Activated naive CD4-positive, alpha-beta T cell treated with Interleukin-2 at 50 U/mL for 16 hours (primary cell): ENCODE measurements at places on chromosomes 6 and 20.

DNA sequence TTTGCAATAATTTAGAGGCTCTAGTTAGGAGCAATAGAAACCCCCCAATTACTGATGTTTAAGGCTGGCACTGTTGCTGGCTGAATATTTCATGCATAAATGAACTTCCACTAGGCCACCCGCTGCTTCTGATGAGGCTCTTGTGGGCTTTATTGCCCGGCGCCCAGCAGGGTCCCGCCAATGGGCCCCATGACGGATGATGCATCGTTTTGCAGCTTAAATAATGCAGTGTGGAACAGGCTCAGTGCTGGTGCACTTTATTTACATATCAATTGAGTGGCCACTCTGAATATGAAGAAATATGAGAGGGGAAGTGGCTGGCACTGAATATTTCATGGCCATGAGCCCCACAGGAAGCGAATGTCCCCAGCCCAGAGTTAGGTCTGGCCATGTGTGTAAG, 155.3 kb upstream of the MAFB start:
- no peak for DNase-seq

GRCh38 chr6:4356899-4357659, 221.7 kb upstream of the ECI2 start:
- no peak for DNase-seq

GRCh38 chr6:87639373-87639772, 49.4 kb downstream of the ORC3 start:
- DNase-seq = no peak

DNA sequence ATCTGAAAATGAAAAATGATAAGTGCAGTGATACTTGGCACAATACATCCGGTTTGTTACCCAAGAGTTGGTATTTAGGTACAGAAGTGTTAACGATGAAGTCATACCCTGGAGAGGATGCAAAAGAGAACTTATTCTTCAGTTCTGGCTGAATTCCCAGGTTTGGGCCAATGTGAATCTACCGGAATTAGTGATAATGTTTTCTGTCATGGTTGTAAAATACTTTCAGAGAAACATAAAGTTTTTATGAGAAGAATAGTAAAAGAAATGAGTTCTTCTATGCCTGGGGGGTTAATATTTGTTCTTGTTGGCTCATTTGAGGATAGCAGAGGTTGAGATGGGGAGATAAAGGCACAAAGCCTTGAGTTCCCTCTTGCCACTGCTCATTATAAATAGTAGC, 509.9 kb upstream of the POU3F2 start:
- no peak for DNase-seq

DNA sequence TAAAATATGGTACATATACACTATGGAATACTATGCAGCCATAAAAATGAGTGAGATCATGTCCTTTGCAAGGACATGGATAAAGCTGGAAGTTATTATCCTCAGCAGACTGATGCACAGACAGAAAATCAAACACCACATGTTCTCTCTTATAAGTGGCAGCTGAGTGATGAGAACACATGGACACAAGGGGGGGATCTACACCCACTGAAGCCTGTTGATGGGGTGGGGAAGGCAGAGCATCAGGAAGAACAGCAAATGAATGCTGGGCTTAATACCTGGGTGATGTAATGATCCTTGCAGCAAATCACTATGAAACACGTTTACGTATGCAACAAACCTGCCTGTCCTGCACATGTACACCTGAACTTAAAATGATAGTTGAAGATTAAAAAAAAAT, 71.3 kb downstream of the MANEA start:
- DNase-seq = no peak

GRCh38 chr6:85405853-85406198, 44.1 kb upstream of the NT5E start:
- DNase-seq = no peak

GRCh38 chr6:33731751-33732282, 14.9 kb downstream of the IP6K3 start:
- DNase-seq = no peak

DNA sequence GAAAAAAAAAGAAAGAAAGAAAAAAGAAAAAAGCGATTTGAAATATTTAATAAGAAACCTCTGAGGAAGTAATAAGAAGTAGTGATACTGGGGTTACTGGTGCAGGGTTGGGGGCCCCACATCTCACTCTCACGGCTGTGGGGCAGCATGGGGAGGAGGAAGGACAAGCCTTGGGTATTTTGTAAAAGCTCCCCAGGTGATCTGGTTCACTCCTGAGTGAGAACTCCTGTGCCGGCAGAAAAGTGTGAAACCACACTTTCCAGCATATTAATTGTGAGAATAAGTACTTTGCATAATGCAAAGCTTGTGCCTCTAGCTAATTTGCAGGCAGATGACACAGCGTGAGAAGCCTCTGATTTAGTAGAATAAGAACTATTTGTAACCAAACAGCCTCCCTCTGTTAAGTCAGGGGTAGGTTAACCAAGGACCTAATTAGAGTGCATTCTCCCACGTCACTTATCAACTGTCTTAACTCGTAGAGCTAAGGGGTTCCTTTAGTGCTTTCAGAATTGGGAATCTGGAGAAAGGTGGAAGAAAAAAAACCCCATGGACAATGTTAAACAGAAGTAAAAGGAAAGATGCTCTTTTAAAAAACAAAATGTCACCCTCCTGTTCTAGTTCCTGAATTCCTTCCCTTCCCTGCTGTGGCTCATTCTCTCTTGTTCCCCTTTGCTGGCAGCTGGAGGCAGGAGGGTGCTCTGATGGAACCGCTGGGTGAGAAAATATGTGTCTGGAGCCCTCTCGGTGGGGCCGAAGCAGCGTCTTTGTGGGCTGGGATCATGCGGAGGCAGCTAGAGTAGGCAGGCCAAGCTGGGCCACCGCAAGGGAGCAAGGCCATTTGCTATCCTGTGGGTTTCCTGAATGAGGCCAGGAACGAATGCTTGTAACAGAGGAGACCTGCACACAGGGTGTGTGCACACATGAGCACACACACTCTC, 108.7 kb downstream of the FYN start:
- DNase-seq = peak; percentile 73

DNA sequence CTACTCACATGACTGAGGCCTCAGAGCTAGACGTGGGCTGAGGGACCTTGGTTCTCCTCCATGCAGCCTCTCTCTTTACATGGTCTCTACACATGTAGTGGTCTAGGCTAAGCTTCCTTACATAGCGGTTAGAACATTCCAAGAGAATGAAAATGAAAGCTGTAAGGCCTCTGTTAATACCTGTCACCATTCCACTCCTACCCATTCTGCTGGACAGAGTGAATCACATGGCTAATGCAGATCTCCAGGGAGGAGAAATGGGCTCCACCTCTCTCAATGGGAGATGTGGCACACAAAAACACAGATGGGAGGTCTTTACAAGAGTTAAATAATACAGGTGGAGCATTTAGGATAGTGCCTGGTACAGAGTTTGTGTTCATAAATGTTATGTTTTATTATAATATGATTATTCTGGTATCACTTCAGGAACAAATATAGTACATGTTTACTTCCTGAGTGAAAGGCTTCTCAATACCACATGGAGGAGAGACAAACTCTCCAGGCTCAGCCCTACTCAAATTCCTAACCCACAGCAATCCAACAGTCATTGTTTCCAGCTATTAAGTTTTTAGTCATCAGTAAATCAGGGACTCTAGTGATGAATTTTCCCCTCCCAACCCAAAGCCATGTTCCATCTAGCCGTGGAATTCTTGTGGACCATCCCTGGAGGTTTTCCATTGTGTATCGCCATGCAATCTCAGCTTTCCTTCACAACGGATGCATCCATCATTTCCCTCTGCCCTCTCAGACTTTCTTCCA, 57.9 kb downstream of the ISM1 start:
- no peak for DNase-seq

GRCh38 chr6:43089874-43090558, 13.9 kb downstream of the PTK7 start:
- DNase-seq = no peak

- DNase-seq = no peak
These were observed 1.8 kb upstream of the MAP7 start for GRCh38 chr6:136552054-136552453.

DNA sequence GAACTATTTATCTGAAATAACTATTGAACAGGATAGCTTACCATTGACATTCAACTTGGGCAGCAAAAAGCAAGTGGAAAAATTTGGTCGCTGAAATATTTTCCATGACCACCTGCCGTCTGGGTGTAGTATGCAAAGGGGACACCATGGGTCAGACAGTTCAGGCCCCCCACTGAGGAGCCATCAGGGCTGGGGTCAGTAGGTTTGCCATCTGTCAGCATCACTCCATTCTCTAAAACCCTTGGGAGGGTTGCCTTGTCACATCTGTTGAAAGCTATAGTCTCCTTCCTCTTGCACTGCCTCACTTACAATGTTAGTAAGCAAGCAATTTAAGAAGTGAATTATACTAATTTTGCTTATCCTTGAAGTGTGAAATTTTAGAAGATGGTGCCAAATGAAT, 44.9 kb downstream of the NRN1 start:
- no peak for DNase-seq

DNA sequence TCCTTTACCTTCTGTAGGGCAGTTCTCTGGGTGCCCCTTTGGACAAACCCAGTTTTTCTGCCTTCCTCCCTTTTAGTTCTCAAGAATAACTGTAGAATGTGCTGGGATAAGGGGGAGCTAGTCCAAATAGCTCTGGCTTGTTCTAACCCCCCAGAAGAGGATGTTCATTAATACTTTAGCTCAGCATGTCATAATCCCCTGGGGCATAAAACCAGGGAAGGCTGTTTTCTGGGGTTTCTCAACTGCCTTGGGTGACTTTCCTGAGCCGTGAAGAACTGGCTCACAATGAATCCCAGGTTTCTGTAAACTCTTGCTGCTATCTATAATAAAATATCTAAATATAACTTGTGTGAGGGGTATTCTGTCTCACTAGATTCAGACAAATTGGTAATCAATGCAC, 44.5 kb upstream of the RNF217 start:
- no peak for DNase-seq

- DNase-seq = peak; percentile 85
These were observed 11.7 kb upstream of the FAM83C start for GRCh38 chr20:35303735-35304491.

- no peak for DNase-seq
These were observed 18.3 kb upstream of the FAM162B start for GRCh38 chr6:116783852-116784251.

GRCh38 chr6:92110403-92110802, 1309.0 kb downstream of the EPHA7 start:
- no peak for DNase-seq

DNA sequence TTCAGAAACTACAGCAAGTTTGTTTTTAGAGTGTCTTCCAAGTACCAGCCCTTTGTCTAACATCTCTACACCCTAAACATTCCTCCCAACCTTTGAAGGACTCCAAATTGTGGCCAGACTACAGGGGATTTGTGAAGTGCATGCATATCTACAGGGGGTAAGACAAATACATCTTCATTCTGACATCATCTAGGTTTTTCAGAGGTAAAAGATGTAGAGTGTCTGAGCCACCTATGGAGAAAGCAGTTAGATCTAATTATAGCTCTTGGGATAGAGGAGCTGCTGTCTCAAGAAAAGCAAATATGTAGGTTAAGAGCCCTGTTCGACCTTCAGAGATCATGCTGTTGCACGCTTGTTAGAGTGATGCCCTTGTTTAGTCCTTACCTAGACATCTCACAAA, 617.7 kb upstream of the AGPAT4 start:
- no peak for DNase-seq

DNA sequence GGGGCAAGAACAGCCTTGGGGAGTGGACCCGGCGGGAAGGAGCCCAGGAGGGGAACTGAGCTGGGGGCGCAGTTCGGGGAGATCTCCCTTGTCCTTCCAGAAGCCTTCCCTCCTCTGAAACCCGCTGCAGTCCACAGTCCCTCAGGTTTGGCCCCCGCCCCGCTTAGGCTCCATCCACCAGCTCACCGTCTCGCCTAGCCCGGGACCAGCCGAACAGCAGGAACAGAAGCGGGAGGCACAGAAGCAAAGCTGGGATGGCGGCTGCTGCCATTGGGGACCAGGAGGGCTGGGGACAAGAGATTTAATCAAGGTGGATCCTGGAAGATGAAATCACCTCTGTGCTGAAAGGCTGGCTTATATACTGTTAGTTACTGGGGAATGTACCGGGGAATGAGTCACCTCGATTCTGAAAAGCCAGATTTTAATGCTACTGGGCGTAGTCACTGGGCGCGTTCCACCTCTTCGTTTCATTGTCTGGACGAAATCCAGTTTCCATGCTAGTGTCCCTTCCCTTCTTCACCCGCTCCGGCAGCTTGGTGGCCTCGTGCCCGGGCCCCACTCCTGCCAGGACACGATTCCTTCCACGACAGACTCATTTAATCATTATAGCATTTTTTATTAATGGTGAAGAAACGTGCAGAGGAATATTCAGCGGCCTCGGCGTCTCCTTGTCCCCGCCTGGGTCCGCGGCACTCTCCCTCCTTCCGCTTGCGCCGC, at the start of gene RAET1L:
Gene RAET1L, minus strand, starts transcription at position 332 of the 717 bp plus-strand sequence. Its CDS starts 61 bp downstream, at position 271.
- DNase-seq = peak; percentile 32

- no peak for DNase-seq
These were observed 28.5 kb downstream of the GMDS start for GRCh38 chr6:2216794-2217383.

DNA sequence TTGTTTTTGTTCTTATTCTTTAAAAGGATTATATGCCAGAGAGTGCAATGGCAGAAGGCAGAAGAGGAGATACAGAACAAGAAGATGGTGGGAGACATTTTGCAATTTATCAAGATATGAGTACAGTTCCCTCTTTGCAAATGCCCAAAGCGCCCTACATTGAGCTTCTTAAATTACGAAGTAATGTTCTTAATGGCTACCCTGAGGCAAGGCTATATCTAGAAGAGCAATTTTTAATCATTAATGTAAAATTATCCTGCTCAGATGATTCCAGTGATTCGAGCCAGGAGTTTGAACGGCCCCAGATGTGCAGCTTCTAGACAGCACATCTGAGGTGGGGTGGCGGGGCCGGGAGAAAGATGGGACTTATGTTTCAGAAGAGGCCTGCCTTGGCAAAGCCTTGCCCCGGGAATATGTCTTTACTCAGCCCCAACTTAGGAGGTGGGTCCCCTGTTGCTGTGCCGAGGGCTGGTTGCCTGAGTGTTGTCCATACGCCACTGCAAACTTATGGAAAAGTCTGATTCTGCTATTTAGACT, 84.9 kb upstream of the MLN start:
- no peak for DNase-seq

DNA sequence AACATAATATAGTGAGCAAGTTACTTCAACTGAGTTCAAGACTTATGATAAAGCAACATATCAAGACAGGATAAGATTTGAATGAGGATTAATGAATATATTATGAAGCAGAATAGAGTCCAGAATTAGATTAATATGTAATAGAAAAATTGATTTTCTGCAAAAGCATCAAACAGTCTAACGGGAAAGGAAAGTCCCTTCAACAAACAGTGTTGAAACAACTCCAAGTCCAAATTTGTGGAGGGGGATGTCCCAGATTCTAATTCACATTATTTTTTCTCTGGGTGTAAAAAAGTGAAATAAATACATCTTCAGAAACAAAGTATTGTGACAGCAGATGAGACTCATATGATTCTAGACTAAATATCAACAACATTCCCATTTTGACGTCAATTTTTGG, 289.7 kb downstream of the C6orf118 start:
- DNase-seq = no peak

GRCh38 chr6:558959-559358, 97.9 kb downstream of the HUS1B start:
- no peak for DNase-seq
